ENCODE measurements at places on chromosomes 13 and 19.
A peak's percentile ranks its signal among the peaks of the same experiment; 100 is the strongest.

DNA sequence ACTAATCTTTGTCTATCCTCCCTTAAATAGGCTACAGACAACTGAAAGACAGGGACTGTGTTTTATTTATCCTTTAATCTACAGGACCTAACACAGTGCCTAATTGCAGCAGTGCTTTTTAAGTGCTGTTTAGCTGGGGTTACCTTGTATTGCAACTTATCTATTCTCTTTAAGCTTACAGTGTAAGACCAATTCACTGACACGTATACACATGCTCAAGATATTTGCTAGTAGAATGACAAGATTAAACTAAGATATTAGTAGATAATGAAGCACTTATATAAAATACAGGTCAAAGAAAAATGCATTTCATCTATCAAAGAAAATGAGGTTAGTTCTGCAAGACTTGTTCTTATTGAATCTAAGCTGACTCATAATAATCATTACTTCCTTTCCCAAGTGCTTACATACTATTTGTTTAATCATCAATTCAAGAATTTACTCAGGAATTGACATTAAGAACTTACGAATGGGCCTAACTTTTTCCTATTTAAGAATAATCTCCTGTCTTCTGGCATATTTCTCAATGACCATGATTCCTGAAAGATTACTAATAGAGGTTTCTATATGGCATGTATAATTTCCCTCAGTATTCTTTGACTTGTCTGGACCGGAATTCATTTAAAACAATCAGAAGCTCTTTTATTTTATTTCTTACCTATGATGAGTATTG is 75.8 kb upstream of the MAB21L1 start:
- no peak for DNase-seq

DNA sequence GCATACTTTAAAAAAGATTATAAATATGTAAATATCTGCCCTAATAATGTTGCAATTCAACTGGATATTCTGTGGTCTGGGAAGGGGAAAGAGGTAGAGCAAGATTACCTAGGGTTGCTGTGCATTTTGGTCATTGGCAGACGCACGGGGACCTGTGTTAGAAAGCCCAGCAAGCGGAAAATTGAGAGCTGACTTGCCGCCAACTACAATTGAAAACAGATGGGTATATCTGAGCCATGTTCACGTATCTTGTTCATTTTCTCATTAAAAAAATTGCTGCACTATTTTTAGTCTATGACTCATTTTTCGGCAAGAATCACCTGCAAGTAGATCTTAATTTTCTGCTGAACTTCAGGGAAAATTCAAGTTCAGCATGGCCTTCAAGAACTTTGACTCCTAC is 308.5 kb upstream of the TMTC4 start:
- no peak for DNase-seq

DNA sequence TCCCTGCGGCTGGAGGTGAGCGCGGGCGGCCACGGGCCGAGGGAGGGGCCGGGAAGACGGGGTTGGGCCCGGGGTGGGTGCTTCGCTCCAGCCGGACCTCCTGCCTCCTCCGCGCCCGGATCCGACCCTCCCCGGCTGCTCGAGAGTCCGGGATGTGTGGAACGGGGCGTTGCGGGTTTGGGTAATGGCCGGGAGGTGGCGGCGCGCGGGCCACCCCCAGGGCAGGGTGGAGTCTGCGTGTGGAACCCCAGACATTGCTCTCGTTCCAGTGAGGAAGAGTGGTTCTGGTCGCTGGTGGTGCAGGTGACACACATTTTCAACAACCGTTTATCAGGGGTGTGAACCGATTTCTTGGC is 38.8 kb downstream of the ARHGEF7 start:
- peak; percentile 77 for DNase-seq

DNA sequence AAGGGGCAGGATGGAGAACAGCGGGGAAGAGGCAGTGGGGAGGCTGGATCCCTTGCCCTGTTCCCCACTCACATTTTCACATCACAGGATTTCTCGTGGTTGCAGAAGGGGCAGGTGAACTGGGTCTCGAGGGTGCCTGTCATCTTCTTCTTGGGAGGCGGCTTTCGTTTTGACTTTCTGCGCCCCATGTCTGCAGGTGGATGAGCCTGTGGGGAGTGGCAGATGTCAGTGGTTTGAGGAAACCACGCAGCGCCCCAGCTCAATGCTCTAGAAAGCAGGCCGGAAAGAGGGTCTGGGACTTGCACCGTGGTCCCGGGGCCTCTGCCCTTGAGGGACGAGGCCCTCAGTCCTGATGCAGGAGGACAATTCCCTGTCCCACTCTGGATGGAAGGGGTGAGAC is 4.9 kb downstream of the ELOF1 start:
- no peak for DNase-seq

GRCh38 chr19:6596621-6597020 is 5.7 kb upstream of the CD70 start:
- no peak for DNase-seq

DNA sequence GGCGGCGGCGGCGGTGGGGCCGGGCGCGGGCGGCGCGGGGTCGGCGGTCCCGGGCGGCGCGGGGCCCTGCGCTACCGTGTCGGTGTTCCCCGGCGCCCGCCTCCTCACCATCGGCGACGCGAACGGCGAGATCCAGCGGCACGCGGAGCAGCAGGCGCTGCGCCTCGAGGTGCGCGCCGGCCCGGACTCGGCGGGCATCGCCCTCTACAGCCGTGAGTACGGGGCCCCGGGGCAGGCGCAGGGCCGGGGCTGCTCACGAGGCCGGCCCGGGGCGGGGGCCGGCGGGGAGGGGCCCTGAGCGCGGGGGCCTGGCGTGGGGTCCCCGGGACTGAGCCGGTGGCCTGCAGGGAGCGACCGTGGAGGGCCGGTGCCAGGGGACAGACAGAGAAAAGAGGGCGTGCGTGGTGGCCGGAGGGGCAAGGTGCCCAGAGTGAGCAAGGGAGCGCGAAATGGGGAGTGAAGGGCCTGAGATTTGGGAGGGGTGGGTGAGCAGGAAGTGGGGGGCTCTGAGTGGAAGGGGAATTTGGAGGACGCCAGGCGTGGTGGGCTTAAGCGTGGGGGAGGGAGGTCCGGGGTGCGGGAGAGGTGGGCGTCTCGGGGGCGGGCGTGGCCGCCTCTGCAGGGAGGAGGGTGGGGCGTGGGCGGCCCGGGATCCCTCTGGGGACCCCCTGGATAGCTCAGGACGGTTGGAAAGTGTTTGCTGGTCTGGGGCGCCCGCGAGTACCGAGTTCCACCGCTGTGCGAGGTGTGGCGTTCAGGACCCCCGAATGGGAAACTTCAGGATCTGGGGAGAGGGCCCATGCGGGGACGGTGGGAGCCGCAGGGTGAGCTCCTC is 575 bp downstream of the CARM1 start:
- DNase-seq = peak; percentile 15

Measured in CD4-positive, alpha-beta T cell (primary cell).